Stimulated activated CD4-positive, alpha-beta T cell treated with anti-CD3 and anti-CD28 coated beads, Interleukin-12 subunit alpha, Interleukin-12 subunit beta, amount 100 ng/mL, for 48 hours (primary cell): ENCODE measurements at places on chromosomes 16 and 17.
A peak's percentile ranks its signal among the peaks of the same experiment; 100 is the strongest.

- DNase-seq = no peak
Observed at GRCh38 chr16:80208743-80209142, 332.1 kb upstream of the DYNLRB2 start.

GRCh38 chr17:66444031-66444430 lies 141.6 kb downstream of the PRKCA start:
- DNase-seq = no peak

GRCh38 chr17:81912441-81913309 lies 1.5 kb upstream of the PCYT2 start:
- DNase-seq = no peak

DNA sequence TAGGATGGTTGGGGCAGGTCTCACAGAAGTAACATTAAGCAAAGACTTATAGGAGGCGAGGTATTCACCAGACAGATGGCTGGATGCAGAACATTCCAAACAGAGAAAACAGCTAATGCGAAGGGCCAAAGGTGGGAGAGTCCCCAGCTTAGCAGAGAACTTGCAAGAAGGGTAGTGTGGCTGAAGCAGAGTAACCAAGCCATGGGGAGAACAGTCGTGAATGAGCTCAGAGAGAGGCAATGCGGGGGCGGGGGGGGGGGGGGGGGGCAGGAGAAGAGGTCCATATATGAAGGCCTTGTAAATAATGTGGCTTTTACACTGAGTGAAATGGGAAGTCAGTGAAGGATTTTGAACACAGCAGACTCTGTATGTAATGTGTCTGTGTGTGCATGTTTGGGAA lies 81.3 kb downstream of the SMG6 start:
- no peak for DNase-seq

DNA sequence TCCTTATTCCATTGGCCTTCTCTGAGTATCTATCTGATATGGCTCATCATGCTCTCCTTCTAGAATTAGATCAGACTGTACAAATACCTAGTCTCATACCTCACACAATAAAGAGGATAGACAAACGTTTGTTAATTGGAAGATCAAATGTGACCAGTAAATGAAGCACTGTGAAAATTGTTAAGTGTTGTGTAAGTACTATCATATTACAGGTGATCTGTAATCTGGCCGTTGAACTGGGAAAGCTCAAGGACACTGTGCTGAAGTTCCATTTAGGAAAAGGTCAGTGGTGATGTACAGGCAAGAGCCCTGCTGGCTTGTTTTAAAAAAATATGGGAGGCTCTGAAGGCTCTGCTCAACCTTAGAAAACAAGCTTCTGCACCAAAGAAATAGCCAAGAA lies 38.5 kb upstream of the CORO6 start:
- DNase-seq = no peak

DNA sequence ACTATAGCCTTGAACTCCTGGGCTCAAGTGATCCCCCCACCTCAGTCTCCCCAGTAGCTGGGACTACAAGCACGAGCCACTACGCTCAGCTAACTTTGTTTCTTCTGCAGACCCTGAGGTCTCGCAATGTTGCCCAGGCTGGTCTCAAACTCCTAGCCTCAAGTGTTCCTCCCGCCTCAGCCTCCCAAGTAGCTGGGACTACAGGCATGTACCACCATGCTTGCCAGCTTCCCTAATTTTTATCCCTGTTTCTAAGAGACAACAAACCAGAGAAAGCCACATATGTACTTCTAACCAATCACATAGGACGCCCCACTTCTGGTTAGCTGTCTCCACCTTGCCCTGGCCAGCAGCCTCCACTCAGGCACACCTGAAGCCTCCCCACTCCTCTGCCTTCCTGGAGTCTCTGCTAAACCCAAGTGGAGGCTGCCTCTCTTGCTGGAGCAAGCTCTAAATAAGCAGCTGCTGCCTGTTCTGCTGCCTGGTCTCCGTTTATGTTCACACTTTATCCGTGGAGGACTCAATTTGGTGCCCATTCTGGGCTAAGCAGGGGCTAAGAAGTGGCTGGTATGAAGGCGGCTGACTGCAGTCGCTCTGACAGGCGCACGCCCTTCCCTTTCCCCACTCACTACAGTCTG lies 24.7 kb downstream of the NSMCE1 start:
- no peak for DNase-seq

DNA sequence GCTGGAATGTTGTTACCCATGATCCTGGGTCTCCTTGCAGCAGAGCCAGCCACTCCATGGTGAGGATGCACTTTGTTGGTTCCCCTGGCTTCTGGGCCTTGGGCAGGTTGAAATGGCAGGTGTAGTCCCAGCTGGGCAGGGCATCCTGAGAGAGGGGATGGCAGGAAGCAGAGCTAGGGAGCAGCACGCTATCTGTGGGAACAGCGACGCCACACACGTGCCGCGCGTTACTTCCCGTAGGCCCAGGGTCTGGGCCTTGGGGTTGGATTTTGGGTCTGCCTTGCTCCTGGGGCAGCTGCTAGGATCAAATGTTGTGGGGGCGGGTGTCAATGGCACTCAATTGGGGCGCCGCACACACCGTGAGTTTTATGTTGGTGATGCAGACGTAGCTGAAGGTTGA lies 368.0 kb downstream of the CPPED1 start:
- no peak for DNase-seq

- no peak for DNase-seq
Observed at GRCh38 chr16:77282345-77282744, 83.1 kb downstream of the SYCE1L start.

DNA sequence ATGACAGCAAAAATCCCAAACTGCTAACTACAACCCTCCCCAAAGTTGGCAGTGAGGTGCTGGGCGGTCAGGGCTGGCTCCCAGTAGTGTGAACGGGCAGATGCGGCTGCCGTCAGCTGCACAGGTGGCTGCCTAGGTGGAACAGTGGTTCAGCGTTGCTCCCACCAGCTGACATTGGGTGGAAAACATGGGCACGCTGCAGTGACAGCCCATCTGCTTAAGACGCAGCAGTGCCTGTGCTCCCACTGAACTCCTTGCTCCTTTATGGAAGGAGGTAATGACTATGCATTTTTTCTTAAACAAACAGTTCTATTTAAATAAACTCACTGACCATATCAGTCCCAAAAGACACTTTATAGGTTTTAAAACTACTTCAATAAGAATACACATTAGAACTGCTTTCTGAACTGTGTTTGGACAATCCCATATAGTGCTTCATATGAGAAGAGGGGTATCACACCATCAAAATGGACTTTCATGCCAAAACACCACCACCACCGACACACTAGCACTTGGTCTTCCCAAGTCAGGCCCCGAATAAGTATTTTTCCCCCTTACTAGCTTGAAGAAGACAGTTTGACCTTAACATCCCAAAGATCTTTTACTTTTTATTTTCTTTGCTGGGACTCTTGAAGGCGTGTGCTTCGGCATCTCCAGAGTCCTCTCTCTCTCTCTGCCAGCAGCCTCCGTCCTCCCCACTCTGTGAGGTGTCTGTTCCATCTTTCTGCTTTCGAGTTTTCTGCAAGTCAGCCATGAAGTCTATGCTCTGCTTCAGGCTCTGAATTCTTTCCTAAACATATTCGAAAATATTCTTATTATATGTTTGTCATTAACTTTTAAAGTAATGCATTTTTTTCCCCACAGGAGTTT lies 34.4 kb downstream of the BRD7 start:
- no peak for DNase-seq

DNA sequence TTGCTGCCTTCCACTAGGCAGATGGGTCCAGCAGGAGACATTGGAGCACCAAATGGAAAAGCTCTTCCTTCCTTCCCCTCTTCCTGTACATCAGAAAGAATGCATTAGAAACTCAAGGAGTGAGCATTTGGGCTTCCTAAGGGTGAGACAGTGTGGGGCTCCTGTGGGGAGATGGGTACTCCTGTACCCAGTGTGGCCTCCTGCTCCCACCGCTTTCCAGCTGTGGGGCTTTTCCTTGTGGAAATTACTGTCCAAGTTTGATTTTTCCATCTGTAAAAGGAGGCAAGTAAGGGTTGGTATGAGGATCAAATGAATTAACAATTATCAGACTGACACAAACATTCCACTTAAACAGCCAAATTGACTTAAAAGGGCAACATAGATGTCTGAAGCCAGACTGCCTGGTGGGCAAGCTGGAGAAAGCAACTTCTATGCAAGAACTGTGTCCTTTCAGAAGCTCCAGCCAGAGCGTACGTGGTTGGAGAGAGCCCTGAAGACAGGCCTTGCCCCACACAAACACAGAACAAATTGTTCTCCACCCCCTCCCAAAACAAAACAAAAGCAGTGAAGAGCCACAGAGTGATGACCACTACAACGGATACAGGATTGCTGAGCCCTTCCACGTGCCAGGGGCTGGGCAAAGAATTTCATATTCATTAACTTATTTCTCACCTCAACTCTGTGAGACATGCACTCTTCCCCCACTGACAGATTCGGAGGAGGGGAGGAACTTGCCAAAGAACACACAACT lies 23.1 kb upstream of the ALDH3A1 start:
- no peak for DNase-seq

- no peak for DNase-seq
Observed at GRCh38 chr17:1029196-1029921, 32.4 kb downstream of the TIMM22 start.

- DNase-seq = peak; percentile 23
Observed at GRCh38 chr16:1533443-1533951, at the start of gene TMEM204. Gene TMEM204, plus strand, starts transcription at chr16:1533666. Its CDS starts 610 bp downstream, at chr16:1534276.

DNA sequence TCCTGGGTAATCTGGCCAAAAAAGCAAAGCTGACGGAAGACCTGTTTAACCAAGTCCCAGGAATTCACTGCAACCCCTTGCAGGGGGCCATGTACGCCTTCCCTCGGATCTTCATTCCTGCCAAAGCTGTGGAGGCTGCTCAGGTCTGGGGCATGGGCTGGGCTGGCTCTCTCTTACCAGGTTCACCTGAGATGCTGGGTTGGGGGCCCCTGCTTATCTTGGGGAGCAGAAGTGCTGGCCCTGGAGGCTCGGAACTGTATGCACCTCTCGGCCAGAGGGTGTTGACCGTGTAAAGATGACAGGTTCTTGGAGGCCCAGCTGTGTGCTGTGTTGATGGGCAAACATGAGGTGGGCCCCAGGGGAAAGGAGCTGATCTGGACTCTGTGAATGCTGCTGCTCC lies 40.2 kb downstream of the GPT2 start:
- DNase-seq = no peak

- DNase-seq = no peak
Observed at GRCh38 chr17:77498091-77498741, 357.4 kb downstream of the SEC14L1 start.

DNA sequence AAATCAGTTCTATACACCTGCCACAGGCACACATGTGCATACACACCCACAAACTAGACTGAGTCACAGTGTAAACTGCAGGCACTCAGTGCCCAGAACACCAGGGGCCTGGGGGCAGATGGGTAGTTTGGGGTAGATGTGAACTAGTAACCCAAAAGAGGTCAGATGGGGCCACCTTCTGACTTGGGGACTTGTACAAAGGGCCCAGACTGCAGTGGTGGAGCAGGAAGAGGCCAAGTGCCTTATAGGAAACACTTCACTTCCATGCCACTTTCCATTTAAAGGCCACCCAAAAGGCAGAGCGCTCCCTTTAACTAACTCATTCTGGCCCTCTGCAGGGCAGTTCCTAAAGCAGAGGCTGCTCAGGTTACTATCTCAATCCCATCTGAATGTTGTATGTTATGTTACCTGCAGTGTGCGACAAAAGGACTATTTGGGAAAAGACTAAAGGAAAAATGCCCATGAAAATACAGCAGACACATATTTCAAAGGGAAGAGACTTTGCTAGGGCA lies 27.8 kb upstream of the ERN1 start:
- no peak for DNase-seq

DNA sequence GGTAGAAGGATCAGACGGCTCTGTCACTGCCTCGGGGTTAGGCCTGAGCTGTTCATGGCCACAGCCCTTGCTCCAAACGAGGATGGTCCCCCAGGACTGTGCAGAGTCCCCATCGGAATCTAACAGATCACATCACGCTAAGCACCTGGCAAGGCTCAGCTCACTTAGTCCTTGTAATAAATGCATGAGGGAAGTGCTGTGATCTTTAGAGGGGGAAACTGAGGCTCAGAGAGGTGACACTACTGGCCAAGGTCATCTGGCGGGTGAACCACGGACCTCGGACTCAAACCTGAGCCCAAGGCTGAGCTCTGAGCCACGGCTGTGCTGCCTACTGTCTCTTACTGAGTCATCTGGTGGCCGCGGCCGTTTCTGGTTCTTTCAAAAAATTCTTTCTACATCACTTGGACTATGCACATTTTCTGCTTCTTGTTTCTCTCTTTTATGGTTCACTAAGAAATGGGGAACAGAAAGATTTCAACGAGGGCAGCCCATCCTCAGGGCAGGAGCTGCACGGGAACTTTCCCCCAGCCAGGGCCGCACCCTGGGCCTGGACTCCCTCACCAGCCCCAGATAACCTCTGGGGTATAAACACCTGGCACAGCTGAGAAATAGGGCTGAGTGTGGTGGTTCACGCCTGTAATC lies 55.6 kb downstream of the COTL1 start:
- no peak for DNase-seq
